ENCODE measurements at places on chromosomes 1 and 21. TPM values are rescaled to one million over a fixed set of nuclear protein-coding genes. Genes with fewer than 3 reads are reported as not detected.

The SLC30A1 gene
- total RNA-seq: 9.8 TPM

- DNase-seq: no peak
These were observed 288.1 kb downstream of the DPYD start for GRCh38 chr1:97632776-97633175.

The SUSD4 gene
- 5.8 TPM for total RNA-seq

GRCh38 chr1:177017287-177017852 is 147.1 kb downstream of the ASTN1 start:
- DNase-seq: no peak
